Brain (organoid and tissue), 16 donors: ENCODE measurements at places on chromosomes 5 and 9.
A peak's percentile ranks its signal among the peaks of the same experiment; 100 is the strongest.

- no peak for DNase-seq
These were observed 33.3 kb downstream of the IPPK start for GRCh38 chr9:92636627-92637026.

DNA sequence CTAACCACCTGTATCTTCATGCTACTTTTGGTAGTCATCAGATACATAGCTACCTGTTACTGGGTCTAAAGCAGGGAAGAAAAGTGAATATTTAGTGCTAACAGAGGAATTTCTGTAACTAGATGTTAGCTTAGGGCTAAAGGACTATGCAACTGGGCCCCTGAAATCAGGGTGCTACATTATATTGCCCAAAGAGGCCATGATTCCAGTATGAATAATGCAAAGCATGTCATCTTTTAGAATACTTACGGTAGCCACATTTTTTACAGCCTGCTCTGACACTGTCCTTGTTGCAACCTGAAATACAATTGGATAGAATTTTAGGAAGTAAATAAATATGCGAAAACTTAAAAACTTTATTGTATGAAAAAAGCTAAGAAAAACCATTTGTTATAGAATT lies 14.4 kb downstream of the SREK1IP1 start:
- no peak for DNase-seq

DNA sequence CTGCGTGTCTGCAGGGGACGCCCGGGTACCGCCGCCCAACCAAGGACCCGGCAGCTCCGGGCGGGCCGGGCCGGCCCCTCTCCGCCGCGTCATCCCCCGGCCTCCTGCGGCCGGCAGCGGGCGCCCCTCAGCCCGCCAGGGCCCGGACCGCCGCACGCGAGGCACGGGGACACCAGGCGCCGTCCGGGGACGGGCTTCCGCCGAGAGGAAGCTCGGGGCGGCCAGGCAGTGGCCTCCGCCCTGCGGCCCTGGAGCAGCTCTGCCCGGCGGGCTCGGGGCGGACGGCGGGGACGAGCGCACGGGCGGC lies 373 bp downstream of the FBXW5 start:
- DNase-seq: no peak

DNA sequence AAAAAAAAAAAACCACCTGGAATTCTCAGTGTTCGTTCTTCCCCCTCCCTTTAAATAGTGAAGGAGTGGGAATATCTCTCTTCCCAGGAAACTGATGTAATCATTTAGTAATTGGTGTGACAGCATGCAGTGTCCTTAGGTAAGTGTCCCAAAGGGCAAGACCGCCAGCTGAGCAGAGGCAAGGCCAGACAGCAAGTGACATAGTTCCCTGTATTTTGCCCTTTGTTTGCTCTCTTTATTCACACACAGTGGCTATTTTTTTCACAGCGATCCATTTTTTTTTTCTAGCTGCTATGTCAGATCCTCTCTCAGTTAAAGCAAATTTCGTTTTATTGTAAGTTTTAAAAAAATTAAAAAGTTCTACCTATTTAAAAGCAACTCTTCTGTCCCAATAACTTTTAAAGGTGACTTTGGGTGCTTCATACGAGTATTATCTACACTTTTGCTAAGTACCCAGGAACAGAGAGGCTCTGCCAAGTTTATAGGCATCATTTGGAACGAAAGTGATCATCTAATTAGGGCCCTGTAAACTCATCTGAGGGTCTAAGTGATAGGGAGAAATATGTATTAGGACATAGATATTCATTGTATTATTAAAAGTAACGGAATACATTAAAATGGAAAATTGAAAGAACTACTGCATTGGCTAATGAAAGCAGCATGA lies 98.2 kb upstream of the ALDH1A1 start:
- DNase-seq: no peak

GRCh38 chr5:1015507-1015906 lies 6.9 kb downstream of the NKD2 start:
- no peak for DNase-seq

DNA sequence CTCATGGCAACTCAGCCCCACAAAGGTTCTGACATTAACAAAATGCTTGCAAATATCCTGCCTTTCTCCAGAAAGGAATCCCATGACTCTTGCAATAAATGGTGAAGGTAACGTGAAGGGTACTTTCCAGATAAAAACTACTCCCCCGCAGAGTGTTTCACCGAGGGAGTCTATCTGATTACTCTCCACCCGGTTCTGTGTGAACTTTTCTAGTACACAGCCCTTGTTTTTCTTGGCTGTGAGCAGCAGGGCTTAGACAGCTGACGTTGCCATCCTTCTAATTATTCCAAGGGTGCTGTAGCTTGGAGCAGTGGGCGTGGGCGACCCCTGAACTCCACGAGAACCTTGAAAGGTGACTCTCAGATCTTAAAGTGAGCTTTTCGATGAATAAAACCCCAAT lies 276.0 kb upstream of the IRX4 start:
- DNase-seq: no peak

DNA sequence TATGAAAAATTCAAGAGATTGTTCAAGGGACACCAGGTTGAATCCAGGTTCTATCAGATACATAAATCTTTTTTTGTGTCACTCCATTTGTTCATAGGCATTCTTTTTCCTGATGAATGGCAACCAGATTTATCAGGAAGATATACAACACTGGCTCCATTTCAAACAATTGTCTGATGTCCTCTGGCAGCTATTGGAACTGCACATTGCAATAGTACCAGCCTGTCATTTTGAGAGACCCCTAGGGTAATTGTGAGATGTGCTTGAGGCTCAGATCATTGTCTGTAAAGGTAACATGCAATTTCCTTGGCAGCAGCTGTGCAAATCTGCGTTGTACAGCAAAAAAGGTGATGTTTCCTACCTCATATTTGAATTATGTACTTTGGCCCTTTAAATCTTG lies 25.9 kb downstream of the KCTD16 start:
- no peak for DNase-seq

GRCh38 chr9:131273856-131274673 lies 2.2 kb downstream of the FAM78A start:
- DNase-seq: no peak

DNA sequence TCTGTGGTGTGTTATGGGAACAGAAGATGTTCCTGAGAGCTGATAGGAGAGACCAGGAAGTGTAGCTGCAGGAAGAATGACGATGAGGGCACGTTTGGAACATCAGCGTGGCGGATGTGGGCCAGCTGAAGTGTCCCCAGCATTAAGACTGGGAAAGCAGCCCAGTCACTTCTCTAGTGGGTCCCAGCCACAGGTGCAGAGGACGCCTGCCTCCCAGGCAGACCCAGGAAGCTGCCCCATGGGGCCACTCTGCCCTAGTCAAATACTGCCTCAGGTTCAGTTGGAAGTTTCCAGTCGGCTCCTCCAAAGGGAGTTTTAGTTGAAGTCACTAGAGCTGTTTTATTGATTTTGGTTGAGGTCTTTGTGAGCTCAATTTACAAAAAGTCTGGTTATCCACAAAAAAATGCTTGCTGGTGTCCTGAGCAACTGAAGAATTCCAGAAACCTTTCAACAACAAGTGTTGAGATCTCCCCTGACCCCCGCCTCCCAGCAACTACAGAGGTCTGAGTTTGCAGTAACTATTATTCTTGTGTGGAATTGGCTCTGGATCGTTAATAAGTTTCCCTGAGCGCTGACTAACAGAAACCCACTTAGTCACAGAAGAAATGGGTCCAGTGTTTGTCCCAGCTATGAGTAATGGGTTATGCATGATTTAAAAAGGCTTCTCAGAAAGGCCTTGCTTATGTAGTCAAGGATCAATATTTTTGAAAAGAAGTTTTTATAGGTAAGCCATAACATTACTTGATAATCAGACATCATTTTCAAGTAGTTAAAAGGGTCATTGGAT lies 294.1 kb downstream of the FANCC start:
- DNase-seq: no peak

GRCh38 chr5:54470677-54471076 lies 15.2 kb downstream of the HSPB3 start:
- no peak for DNase-seq

GRCh38 chr5:138182808-138183207 lies 3.9 kb downstream of the KIF20A start:
- no peak for DNase-seq

GRCh38 chr9:128823903-128824406 lies 5.6 kb downstream of the SPOUT1 start:
- no peak for DNase-seq

GRCh38 chr5:168600409-168600808 lies 21.2 kb upstream of the PANK3 start:
- DNase-seq: no peak

DNA sequence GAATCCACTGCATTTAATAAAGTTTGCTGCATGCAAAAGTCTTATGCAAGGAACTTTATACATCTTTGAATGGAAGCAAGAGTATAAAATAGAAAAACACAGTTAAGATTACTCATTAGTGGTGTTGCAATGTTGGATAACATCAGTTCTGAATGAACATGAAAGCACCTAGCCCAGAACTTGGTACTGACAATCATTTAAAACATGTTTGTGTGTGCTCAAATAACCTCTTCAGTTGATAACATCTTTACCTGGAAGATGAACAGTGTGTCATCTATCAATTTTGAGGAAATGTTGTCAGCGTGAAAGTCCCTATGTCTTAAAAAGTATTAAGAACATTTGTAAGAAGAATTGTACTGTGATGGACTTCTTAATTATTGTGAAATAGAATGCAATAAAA lies 370.4 kb upstream of the GRAMD2B start:
- no peak for DNase-seq

- peak; percentile 22 for DNase-seq
These were observed at the start of gene FAT2 for GRCh38 chr5:151591144-151591819. FAT2 (minus strand) TSS chr5:151591331; CDS start chr5:151568931, 22,400 bp downstream.
